Stimulated activated CD8-positive, alpha-beta memory T cell treated with anti-CD3 and anti-CD28 coated beads, Interleukin-4, amount 100 ng/mL, for 1 hour (primary cell): ENCODE measurements at places on chromosomes 12 and 14.

DNA sequence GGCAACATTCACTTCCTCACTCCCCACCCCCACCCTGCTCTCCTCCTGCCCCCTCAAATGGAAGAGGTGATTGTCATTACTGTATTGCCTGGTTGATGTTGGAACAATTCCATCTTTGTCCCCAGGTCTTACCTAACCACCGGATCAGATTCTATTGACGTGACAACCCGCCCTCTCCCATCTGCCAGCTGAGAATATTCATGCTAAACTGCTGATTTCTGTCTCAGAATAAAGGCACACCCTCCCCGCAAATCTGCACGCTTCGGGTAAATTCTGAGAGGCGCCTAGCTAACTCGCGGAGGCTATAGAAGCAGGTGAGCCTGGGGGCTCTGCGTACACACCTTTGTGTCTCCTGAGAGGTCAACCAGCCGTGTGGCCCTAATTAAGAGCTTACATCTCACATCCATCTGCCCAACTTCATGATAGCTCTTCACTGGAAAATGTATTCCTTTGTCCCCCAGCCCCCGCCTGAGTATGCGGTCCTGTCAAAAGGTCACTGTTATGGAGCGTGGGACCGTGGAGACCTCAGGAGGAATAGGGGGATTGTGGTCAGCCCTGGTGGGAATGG lies 1054.3 kb downstream of the VRK1 start:
- no peak for DNase-seq

- no peak for DNase-seq
Measured at GRCh38 chr14:71410578-71411284, 503.5 kb downstream of the PCNX1 start.

DNA sequence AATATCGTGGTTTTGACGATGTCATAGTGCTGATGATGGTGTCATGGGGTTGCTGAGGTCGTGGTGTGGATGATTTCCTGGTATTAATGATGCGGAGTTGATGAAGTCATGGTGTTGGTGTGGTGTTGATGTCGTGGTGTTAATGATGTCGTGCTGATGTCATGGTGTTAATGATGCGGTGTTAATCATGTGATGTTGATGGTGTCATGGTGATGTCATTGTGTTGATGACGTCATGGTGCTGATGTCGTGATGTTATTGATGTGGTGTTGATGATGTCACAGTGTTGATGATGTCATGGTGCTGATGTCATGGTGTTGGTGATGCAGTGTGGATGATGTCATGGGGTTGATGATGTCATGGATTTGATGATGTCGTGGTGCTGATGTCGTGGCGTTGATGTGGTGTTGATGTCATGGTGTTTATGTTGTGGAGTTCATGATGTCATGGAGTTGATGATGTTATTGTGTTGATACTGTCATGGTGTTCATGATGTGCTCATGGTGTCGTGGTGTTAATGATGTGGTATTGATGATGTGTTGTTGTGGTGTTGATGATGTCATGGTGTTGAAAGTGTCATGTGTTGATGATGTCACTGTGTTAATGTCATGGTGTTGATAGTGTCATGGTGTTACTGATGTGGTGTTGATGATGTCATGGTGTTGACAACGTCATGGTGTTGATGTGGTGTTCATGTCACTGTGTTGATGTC lies 48.5 kb upstream of the RIMBP2 start:
- no peak for DNase-seq

DNA sequence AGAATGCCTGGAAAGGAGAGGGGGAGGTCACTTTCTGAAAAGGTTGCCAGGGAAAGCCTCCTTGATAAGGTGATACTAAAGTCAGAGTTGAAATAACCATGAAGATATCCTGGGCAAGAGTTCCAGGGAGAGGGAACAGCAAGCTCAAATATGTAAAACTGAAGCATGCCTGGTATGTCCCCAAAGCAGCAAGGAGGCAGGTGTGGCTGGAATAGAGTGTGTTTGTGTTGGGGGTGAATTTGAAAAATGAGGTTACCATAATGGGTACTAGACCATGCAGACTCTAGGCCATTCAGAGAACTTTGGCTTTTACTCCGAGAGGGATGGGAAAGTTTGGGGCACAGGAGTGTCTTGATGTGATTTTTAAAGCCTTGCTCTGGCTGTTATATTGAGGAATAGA lies 66.7 kb upstream of the PTCSC3 start:
- DNase-seq: no peak

DNA sequence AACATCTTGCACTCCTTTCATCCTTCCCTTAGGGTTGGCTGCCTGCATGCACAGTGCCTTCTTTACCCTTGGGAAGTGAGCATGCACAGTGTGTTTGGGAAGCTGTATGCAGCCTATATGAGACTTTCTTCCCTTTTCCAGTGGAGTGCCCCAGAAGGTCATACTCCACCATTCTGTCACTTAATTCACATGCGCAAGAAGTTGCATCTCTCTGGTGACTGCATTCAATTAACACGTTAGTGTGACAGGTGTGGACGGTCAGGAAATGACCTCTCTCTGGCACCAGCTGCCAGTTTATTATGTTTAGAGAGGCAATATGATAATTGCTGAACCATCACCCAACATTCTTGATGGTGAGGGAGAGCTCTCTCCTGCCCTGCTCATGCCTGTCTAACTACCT lies 770.0 kb downstream of the FLRT2 start:
- DNase-seq: no peak

- DNase-seq: no peak
Measured at GRCh38 chr14:95765051-95765450, 51.1 kb upstream of the TCL1A start.

DNA sequence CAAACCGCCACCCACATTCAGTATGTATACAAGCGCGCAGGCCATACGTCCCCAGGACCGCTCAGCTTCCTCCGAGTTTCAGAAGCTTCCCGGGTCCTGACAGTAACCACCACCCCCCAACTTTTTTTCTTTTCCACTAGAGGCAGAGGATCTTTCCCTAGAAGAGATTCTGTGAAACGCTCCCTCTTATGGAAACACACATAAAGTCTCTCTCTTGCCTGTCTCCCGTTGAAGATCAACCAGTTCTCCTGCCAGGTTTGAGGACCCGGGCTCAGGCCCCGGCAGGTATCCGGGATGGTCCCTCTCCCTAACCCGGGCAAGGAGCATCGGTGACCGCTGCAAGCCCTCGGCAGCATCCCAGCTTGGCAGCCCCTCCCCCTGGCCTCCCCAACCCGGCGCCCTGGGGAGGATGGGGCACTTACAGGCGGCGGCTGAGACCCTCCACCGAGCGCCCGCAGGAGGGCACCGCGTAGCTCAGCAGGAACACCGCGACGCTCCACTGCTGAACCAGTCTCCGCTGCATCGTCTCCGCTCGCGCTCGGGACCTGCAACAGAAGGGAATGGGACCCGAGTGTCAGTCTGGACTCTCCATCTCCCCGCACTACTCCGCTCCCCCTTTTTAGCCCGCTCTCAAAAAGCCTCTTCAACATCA lies 3.4 kb downstream of the PTHLH start:
- no peak for DNase-seq

- DNase-seq: no peak
Measured at GRCh38 chr12:122354958-122355641, 67.4 kb downstream of the CLIP1 start.

- no peak for DNase-seq
Measured at GRCh38 chr12:16454481-16454880, 107.0 kb downstream of the MGST1 start.

DNA sequence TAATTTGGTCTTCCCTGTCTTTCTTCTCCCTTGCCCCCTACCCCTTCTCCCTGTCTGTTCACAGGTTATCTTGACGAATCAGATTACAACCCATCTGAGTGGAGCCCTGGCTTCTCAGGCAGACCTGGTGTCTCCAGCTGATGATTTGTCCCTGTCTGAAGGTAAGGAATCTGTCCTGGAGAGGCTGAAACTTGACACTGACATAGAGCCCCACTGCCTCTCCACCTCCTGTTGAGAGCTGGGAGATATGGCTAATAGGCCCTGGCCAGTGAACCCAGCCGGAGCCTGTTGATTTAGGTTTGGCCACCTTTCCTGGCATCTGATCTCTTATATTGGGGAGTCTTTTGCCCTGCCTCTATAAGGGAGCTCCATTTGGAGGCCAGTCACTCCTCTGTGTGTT lies 472.2 kb downstream of the RAD51B start:
- no peak for DNase-seq

- DNase-seq: no peak
Measured at GRCh38 chr12:52390739-52391617, 5.5 kb upstream of the KRT84 start.

DNA sequence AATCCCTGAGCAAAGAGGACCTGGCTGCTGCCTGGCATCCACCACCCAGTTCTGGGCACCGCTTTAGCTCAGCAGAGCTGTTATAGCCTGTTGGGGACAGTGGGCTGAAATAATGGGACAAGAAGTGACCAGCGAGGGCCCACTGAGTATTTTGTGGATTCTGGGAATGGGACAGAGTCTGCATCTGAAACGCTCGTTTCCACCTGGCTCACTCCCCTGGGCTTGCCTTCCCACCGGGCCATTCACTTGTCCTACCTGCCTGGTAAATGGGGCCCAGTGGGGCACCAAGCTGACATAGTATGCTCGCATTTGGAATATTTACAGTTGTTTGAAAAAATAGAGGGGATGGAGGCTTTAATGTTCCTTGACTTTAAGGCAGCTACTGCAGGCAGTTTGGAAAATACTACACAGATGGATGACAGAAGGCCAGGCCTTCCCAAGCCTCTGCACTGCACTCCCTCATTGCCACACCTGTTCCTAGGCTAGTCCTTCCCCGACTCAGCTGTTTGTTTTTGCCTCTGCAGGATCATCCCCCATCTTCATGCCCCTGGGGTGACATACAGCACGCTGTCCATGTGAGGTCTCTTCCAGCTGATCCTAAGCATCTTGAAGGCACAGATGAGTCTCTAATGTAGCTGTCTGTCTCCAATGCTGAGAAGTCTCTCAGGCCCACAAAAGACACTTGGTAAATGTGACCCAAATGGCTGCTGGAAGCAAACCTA lies 61.3 kb upstream of the DICER1 start:
- DNase-seq: no peak

DNA sequence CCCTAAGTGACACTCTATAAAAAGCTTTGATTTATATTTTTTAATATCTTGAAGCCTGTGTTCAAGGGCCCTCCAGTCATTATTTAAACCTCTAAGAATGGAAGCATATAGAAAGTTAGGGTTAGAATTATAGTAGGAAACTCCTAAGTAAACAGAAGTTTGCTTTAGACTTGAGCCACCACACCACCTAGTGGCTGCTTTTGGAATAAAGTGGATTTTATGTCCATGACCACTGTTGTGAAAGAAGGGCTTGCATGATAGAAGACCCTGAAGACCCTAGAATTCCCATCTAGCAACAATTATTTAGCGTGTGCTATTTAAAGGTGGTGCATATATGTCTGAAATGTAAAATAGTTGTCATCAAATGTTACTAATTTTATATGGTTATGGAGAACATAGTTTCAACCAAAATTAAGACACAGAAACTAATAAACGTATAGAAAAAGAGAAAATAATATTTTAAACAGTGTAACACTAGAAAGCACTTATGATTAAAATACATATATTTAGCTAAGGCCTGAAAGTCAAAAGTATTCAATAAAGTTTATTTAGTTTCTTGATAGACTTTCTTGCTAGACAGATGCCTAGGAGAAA lies 21.3 kb downstream of the LRRIQ1 start:
- DNase-seq: no peak

GRCh38 chr14:101064718-101065117 lies 161.2 kb upstream of the RTL1 start:
- no peak for DNase-seq

- DNase-seq: no peak
Measured at GRCh38 chr12:13472690-13473089, 276.2 kb downstream of the EMP1 start.

GRCh38 chr12:27048822-27049752 lies 26.7 kb downstream of the MED21 start:
- no peak for DNase-seq

DNA sequence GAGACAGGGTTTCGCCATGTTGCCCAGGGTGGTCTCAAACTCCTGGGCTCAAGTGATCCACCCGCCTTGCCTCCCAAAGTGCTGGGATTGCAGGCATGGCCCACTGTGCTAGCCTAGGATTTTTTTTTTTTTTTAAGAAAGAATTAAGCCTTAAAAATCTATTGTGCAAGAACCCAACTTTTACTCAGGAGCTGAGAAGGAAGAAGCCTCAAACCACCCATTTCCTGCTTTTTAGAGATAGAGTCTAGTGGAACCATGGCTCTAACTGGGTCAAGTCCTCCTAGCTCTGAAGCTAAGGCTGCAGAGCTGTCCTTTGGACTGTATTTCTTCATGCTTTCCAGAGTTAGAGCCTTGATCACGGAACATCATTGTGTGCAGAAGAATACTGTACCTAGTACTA lies 1.3 kb upstream of the TSFM start:
- no peak for DNase-seq

DNA sequence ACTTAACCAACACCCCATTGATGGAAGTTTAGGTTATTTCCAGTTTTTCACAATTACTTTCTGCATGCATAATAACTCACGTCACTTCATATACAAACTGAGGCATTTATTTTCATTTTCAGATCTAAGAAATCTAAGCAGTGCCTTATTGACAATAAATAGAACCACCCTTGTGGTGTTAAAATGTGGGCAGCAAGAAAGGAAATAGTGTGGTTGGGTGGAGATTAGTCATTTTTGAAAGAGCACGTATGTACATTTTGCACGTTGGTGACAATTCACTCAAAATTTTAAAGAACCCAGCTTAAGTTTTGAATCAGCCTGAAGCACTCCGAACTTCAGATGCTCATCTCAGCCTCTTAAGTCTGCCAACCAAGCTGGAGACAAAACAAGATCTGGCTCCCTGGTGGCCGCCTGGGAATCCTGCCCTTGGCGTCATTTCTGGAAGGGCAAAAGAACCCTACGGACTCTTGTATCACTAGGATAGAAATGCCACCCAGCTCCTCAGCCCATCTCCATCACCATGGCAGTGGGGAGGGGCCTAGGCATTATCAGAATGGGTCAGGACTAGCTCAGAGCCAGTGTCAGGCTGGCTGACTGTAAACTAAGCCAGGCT lies 89.5 kb upstream of the BCL2L14 start:
- DNase-seq: no peak

GRCh38 chr12:1318327-1319031 lies 275.9 kb downstream of the FBXL14 start:
- DNase-seq: no peak

DNA sequence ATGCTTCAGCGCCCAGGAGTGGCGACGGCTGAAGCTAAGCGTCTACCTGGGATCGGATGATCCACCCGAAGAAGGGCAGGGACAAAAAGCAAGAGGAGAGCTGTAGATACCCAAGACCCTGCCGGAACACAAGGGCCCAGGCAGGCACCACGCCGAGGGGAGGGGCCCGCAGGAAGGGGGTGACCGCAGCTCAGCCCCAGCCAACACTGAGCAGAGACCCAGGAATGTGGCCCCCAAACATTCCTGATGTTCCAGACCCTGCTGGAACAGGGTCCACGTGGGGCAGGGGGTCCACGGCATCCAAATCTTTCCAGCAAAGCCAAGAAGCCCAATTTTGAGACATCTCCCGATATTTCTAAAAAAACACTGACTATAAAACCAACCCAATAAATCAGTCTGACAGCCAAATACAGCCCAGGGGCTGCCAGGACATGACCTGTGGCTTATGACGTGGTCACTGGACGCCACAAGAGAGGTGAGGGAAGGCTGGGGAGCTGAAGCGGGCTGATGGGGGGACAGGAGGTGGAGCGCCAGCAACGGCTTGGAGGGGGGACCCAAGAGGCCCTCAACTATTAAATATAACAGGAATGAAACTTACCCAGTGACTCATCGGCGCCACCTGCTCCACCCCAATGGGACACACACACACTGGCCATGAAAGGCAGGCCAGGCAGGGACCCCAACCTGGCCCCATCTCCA lies 58.9 kb downstream of the NCOR2 start:
- no peak for DNase-seq
